ENCODE measurements at places on chromosomes 11 and 22.

- DNase-seq = peak; percentile 33
Observed at GRCh38 chr11:18749681-18750319, 23.8 kb upstream of the IGSF22 start.

GRCh38 chr11:1655168-1656060, 25.8 kb downstream of the KRTAP5-5 start:
- no peak for DNase-seq

- no peak for DNase-seq
Observed at GRCh38 chr11:20013346-20014066, 146.8 kb downstream of the DBX1 start.

- DNase-seq = peak; percentile 96
Observed at GRCh38 chr22:46754110-46754799, 8.2 kb upstream of the TBC1D22A start.

All from HS-5 (cell line).